T-helper 2 cell treated with Interferon-gamma antibody and Interleukin-4, amounts not matched to agents 5 μg/mL and 100 μg/mL, for 36 hours (primary cell): ENCODE measurements at places on chromosomes 5 and 9.
A peak's percentile ranks its signal among the peaks of the same experiment; 100 is the strongest.

GRCh38 chr9:36985769-36986467 lies 48.1 kb downstream of the PAX5 start:
- H3K27ac ChIP-seq, result no peak overlapping the region
- no peak for DNase-seq
- H3K4me1 ChIP-seq, result peaks cover 4% of the 10 kb centered on the region
- H3K4me3 ChIP-seq, result peak overlapping the region; percentile 29

- no peak overlapping the region for H3K4me3 ChIP-seq
- peaks cover 14% of the 10 kb centered on the region for H3K27me3 ChIP-seq
- H3K27ac ChIP-seq, result no peak overlapping the region
- no peak for DNase-seq
- no peaks in the 10 kb centered on the region for H3K36me3 ChIP-seq
- no peaks in the 10 kb centered on the region for H3K4me1 ChIP-seq
Measured at GRCh38 chr5:88948746-88949600, 66.0 kb upstream of the MEF2C start.

GRCh38 chr9:131976157-131977108 lies 103.2 kb downstream of the MED27 start:
- H3K4me1 ChIP-seq, result peaks cover 5% of the 10 kb centered on the region
- H3K36me3 ChIP-seq, result peaks cover 2% of the 10 kb centered on the region
- DNase-seq, result no peak
- no peak overlapping the region for H3K4me3 ChIP-seq

GRCh38 chr5:142245786-142246185 lies 79.0 kb downstream of the SPRY4 start:
- H3K27me3 ChIP-seq, result no peaks in the 10 kb centered on the region
- H3K4me3 ChIP-seq, result no peak overlapping the region
- DNase-seq, result no peak
- H3K4me1 ChIP-seq, result no peaks in the 10 kb centered on the region
- no peaks in the 10 kb centered on the region for H3K36me3 ChIP-seq

DNA sequence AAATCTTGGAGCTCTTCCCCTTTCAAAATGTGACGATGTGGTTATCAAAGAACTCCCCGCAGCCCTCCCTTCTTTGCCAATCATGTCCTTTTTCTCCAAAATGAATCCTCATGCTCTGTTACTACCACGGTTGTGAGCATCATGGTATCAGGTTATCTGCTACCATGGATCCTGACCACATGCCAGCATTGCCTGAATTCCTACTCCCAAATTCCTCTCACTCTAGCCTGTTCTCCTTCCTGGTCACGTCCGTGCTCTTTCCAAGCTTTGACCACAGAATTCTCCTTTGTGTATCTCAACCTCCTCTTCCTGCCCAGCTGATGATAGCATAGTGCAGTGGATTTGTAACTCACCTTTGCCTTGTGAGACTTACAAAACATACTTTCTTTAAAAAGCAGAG lies 59.5 kb upstream of the FBXL7 start:
- no peak overlapping the region for H3K27ac ChIP-seq
- no peaks in the 10 kb centered on the region for H3K4me1 ChIP-seq
- no peaks in the 10 kb centered on the region for H3K27me3 ChIP-seq
- H3K36me3 ChIP-seq, result no peaks in the 10 kb centered on the region
- H3K4me3 ChIP-seq, result no peak overlapping the region

GRCh38 chr9:27336829-27337228 lies 39.9 kb upstream of the EQTN start:
- H3K27ac ChIP-seq, result no peak overlapping the region
- no peak overlapping the region for H3K4me3 ChIP-seq
- DNase-seq, result no peak
- no peaks in the 10 kb centered on the region for H3K4me1 ChIP-seq

DNA sequence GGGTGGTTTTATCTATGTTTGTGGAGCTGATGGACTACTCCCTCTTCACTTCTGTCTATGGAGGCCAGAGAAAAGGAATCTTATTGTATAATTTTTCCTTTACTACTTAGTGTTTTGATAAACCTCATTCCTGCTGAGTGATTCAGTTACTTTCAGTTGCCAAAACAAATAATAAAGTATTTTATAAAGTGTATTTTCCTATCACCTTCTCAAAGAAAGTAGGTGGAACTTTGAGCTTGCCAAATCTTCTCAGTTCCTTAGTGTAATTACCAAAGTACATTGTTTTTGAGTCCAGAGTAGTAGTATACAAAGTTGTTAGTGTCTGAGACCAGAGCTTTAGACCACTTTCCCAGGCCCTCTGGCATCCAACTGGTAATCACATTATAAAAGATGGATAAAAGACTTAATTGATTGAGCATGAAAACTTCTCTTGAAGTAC lies 13.5 kb downstream of the RABGAP1 start:
- H3K27ac ChIP-seq, result no peak overlapping the region
- peaks cover 3% of the 10 kb centered on the region for H3K36me3 ChIP-seq
- H3K4me3 ChIP-seq, result no peak overlapping the region
- H3K4me1 ChIP-seq, result peaks cover 3% of the 10 kb centered on the region

DNA sequence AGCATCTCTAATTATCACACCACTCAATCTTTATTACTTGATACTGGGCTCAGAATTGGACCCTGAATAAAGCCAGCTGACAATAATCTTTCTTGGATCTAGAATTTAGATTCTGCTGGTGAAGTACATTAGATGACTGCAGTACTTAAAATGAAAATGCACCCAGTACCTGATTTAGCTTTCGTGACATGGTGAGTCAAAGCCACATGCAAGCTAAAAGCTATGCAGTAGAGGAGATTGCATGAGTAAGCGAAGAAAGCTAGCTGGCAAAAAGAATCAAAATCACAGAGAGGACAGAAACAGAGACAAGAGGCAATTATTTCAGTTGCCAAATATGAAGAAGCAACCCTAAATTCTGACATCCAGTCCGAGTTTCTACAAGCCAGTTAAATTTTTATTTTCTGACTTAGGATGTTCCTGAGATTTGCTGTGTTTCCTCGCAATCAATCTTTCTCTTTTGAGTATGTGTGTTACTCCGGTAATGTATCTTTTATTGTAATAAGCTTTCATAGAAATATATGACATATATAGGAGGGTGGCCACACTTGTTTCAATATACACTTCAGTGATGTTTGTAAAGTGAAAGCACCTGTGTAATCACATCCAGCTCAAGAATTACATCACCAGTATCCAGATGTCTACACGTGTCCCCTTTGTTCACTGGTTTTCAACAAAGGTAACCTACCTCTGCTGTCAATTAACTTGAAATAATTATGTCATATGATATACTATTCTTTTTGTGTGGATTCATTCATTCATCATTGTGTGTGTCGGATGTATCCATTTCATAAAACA lies 101.7 kb downstream of the CDH18 start:
- DNase-seq, result no peak
- H3K4me1 ChIP-seq, result no peaks in the 10 kb centered on the region
- H3K27ac ChIP-seq, result no peak overlapping the region
- H3K36me3 ChIP-seq, result no peaks in the 10 kb centered on the region
- H3K27me3 ChIP-seq, result no peaks in the 10 kb centered on the region
- H3K4me3 ChIP-seq, result no peak overlapping the region

GRCh38 chr5:138282920-138283742 lies 8.7 kb upstream of the GFRA3 start:
- no peaks in the 10 kb centered on the region for H3K27me3 ChIP-seq
- no peak for DNase-seq
- H3K36me3 ChIP-seq, result peaks cover 6% of the 10 kb centered on the region
- no peaks in the 10 kb centered on the region for H3K4me1 ChIP-seq
- H3K27ac ChIP-seq, result no peak overlapping the region

- H3K4me3 ChIP-seq, result no peak overlapping the region
- H3K27ac ChIP-seq, result no peak overlapping the region
- H3K36me3 ChIP-seq, result no peaks in the 10 kb centered on the region
Measured at GRCh38 chr5:103587185-103587748, 24.7 kb upstream of the NUDT12 start.

- no peaks in the 10 kb centered on the region for H3K27me3 ChIP-seq
- no peaks in the 10 kb centered on the region for H3K4me1 ChIP-seq
- H3K36me3 ChIP-seq, result peaks cover 17% of the 10 kb centered on the region
- H3K4me3 ChIP-seq, result no peak overlapping the region
Measured at GRCh38 chr9:95841377-95841776, 34.1 kb upstream of the ERCC6L2 start.

GRCh38 chr5:144390133-144390532 lies 219.5 kb downstream of the KCTD16 start:
- no peaks in the 10 kb centered on the region for H3K36me3 ChIP-seq
- no peaks in the 10 kb centered on the region for H3K4me1 ChIP-seq
- H3K27me3 ChIP-seq, result no peaks in the 10 kb centered on the region
- H3K27ac ChIP-seq, result no peak overlapping the region
- H3K4me3 ChIP-seq, result no peak overlapping the region

- no peak for DNase-seq
- H3K36me3 ChIP-seq, result no peaks in the 10 kb centered on the region
- H3K4me1 ChIP-seq, result no peaks in the 10 kb centered on the region
- H3K27me3 ChIP-seq, result no peaks in the 10 kb centered on the region
Measured at GRCh38 chr9:2336055-2336454, 285.5 kb upstream of the VLDLR start.

- H3K27me3 ChIP-seq, result no peaks in the 10 kb centered on the region
- no peaks in the 10 kb centered on the region for H3K4me1 ChIP-seq
- H3K27ac ChIP-seq, result no peak overlapping the region
- H3K4me3 ChIP-seq, result no peak overlapping the region
Measured at GRCh38 chr5:8683496-8683895, 814.5 kb downstream of the MTRR start.

GRCh38 chr5:8288897-8289516 lies 420.1 kb downstream of the MTRR start:
- no peak for DNase-seq
- no peaks in the 10 kb centered on the region for H3K4me1 ChIP-seq
- H3K27me3 ChIP-seq, result no peaks in the 10 kb centered on the region
- no peak overlapping the region for H3K27ac ChIP-seq
- H3K36me3 ChIP-seq, result no peaks in the 10 kb centered on the region

GRCh38 chr9:123164285-123164684 lies 104.1 kb downstream of the STRBP start:
- no peaks in the 10 kb centered on the region for H3K36me3 ChIP-seq
- no peak for DNase-seq
- no peaks in the 10 kb centered on the region for H3K4me1 ChIP-seq
- H3K27ac ChIP-seq, result no peak overlapping the region

DNA sequence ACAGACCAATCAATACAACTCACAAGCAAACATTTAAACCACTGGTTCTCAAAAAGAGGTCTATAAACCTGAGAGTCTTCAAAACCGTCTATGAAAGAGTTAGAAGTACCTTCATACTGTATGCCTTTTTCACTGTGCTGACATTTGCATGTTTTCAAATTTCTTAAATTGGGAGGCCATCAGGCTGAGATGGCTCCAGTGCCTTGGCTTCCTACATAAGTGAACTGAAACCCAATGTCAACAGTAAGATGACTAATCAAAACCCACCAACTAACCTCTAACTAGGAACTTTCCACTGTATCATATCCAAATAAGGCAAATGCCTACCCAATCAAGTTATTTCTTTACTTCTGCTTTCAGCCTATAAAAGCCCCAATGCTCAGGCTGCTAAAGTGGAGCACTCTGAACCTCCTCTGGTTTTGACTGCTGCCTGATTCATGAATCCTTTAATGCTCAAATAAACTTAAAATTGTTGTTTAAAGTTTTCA lies 35.1 kb downstream of the FAM13B start:
- DNase-seq, result peak; percentile 22
- peaks cover 47% of the 10 kb centered on the region for H3K36me3 ChIP-seq
- H3K27ac ChIP-seq, result peak overlapping the region; percentile 52
- no peaks in the 10 kb centered on the region for H3K27me3 ChIP-seq
- peaks cover 22% of the 10 kb centered on the region for H3K4me1 ChIP-seq

DNA sequence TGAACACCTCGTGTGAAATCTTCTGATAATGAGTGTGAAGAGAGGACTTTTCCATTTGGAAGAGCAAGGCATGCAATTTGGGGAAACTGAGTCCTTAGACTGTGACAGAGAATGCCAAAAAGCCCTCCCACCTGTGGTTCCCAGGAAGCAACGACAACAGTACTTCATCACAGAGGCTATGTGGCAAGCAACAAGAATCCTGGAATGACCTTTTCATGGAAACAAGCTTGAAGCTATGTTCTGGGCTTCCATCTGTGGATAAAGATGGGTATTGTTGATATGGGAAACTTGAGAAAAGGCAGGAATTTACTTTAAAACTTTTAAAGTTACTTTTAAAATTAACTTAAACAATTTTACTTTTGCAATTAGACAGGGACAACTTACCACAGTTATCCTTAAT lies 131.2 kb upstream of the ANKH start:
- H3K4me1 ChIP-seq, result peaks cover 16% of the 10 kb centered on the region
- no peak for DNase-seq
- H3K36me3 ChIP-seq, result peaks cover 1% of the 10 kb centered on the region
- H3K27ac ChIP-seq, result no peak overlapping the region
- no peak overlapping the region for H3K4me3 ChIP-seq
- H3K27me3 ChIP-seq, result peaks cover 39% of the 10 kb centered on the region

- DNase-seq, result no peak
- no peak overlapping the region for H3K27ac ChIP-seq
- no peaks in the 10 kb centered on the region for H3K36me3 ChIP-seq
- H3K27me3 ChIP-seq, result peaks cover 3% of the 10 kb centered on the region
Measured at GRCh38 chr9:77449240-77450084, 198.7 kb downstream of the GNA14 start.

DNA sequence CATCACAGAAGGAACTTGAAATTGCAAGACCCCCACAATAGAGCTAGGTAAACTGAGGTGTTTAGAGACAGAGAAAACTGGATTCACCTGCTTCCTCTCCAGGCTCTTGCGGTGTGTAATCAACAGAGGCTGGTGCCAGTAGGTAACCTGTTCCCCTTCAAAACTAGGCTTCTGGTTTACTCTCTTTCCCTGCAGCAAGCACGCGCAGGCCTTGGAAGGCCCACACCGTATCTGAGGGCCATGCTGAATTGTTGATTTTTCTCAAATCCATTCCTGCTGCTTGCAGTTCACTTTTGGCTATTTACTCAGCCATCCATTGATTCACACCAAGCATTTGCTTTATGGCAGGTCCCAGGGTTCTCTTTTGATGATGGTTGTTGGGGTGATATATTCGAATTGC lies 667 bp upstream of the FRRS1L start:
- H3K36me3 ChIP-seq, result no peaks in the 10 kb centered on the region
- no peak overlapping the region for H3K4me3 ChIP-seq
- H3K27ac ChIP-seq, result no peak overlapping the region
- DNase-seq, result no peak
- peaks cover 6% of the 10 kb centered on the region for H3K4me1 ChIP-seq

- no peak overlapping the region for H3K27ac ChIP-seq
- no peaks in the 10 kb centered on the region for H3K4me1 ChIP-seq
Measured at GRCh38 chr5:102554728-102555127, 55.9 kb upstream of the SLCO6A1 start.

- H3K27me3 ChIP-seq, result no peaks in the 10 kb centered on the region
- H3K4me3 ChIP-seq, result no peak overlapping the region
- H3K36me3 ChIP-seq, result no peaks in the 10 kb centered on the region
- H3K4me1 ChIP-seq, result no peaks in the 10 kb centered on the region
- no peak overlapping the region for H3K27ac ChIP-seq
Measured at GRCh38 chr5:143646961-143647360, 165.0 kb upstream of the HMHB1 start.

DNA sequence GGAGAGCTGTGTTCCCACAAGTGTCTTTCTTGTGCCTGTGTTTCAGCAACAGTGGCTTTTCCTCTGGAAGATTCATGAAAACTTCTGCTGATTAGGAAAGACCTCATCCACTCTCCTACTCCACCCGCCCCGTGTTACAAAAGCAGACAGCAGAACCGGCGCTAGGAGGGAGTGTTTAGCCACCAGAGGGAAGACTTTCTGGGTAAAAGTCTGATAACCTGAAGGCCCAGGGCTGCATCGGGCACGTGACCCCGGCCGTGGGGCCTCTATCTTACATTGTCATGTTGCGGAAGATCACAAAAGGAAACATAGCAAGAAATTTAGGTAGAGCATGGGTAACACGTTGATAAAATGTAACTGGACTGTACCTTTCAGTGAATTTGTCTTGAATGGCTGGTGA lies 32.0 kb upstream of the DMRT2 start:
- no peak overlapping the region for H3K4me3 ChIP-seq
- no peak for DNase-seq
- no peak overlapping the region for H3K27ac ChIP-seq
